ENCODE measurements at places on chromosomes 7 and 10.

DNA sequence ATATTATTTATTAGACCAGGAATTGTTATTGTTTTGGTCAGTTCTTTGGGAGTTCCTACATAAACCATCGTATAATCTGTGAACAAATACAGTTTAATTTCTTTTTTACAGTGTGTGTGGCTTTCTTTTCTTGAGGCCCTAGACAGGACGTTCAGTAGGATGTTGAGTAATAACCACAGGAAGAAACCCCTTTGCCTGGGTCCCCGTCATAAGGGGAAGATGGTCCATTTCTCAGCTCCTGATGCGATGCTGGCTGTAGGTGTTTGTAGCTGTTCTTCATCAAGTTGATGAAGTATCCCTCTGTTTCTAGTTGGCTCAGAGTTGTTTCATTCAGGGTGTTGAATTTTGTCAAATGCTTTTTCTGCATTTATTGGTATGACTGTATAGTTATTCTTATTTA lies 219.7 kb upstream of the ADARB2 start:
- DNase-seq = no peak

- DNase-seq = no peak
Measured at GRCh38 chr10:72525277-72525676, 100.6 kb downstream of the MICU1 start.

DNA sequence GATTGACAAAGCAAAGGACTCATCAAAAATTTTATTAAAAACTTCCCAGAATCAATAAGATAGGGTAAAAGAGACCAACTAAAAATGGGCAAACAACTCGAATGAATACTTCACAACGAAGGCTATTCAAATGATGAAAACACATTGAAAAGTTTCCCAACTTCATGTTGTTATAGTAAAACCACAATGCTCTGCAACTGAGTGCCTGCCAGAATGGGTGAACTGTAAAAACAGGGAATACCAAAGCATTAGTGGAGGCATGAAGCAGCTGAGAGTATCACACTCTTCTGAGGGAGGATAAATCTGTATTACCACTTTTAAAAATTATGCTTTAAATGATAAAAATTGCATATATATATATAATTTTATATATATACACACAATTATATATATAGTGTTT lies 1214.7 kb downstream of the SORCS3 start:
- no peak for DNase-seq

DNA sequence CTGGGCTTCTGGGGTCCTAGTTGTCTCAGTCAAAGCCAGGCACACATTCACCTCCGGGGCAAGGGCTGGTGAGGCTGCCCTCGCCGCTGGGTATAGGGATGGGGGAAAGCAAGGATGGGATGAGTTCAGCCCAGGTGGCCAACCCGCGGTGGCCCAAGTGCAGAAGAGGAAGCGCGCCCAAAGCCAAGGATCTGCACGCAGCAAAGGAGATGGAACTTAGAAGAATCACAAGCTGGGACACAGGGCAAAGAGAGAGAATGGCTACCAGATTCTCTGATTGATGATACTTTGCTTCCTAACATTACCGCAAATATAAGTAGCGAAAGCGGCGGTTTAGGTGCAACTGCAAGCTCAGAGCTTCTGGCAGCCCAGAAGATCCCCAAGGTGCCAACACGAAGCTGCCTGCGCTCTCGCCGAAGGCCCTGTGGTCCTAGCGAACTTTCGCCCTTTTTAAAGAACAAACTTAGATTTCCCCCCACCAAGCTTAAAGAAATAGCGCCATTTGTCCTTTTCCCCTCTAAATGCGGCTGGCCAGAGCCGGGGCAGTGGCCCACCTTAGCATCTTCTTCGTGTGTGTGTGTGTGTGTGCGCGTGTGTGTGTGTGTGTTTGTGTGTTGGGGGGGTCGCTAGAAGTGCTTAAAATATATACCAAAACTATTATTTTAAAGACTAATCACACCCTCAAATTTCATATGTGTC lies 927 bp upstream of the MKX start:
- DNase-seq = no peak

DNA sequence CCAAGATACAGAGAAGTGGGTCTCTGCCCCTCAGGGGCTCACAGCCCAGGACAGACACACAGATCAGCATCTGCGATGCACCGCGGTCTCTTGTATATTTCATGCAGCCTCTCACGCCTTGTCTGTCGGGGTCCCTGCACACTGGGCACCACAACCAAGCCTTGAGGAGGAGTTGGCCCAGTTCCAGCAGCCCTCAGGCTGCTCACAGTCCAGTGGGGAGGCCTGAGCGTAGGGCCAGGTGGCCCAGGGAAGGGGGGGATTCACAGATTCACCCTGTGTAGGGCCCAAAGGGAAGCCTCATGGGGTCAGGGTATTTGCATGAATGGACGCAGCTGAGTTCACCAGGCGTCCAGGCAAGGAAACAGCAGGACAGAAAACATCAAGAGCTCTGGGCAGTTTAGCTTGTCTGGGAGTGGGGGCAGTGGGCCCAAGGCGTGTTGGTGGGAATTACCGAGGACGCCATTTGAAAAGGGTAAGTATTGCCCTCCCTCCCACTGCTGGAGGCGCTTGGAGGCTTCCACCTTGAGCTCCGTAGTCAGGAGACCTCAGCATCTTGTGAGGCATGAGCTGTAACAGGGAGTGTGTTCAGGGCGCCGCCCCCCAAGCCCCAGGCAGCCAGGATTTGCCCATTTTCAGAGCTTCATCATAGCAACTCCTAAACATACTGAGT lies 129.1 kb upstream of the CHST15 start:
- no peak for DNase-seq
